ENCODE measurements at places on chromosomes 11 and 22.

GRCh38 chr22:48959496-48959895 lies 868.2 kb downstream of the BRD1 start:
- DNase-seq = no peak

GRCh38 chr11:109708184-109708583 lies 286.2 kb downstream of the C11orf87 start:
- DNase-seq = no peak

- no peak for DNase-seq
These were observed 29.7 kb downstream of the GRIA4 start for GRCh38 chr11:105639527-105639926.

- DNase-seq = no peak
These were observed 39.0 kb downstream of the MAML2 start for GRCh38 chr11:96303980-96304379.

DNA sequence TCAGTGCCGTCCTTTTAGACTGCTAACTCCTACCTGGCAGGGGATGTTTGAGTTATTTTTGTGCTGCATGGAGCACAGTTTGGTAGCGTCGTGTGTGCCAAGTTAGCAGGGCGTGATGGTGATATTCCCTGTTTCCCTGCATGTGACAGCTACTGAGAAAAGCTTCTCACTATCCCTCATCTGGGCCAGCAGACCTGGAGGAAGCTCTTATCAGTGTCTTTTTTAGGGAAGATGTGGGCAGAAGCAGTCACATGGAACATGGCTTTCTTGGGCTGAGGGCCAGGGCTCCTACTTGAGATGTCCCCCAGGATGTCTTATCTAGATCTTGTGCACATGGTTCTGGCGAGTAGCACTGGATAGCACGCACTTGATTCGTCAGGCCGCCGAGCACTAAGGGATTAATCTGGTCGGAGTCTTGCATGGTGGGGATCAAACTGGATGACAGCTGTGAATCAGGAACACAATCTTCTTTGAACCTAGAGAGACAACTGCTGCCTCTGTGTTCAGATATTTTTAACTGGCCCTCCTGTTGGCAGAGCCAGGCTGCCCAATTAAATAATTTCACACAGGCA lies 33.8 kb downstream of the TECTA start:
- no peak for DNase-seq

GRCh38 chr11:12234221-12234620 lies 123.8 kb downstream of the MICAL2 start:
- no peak for DNase-seq

- no peak for DNase-seq
These were observed 17.5 kb downstream of the CTTN start for GRCh38 chr11:70415642-70416395.

DNA sequence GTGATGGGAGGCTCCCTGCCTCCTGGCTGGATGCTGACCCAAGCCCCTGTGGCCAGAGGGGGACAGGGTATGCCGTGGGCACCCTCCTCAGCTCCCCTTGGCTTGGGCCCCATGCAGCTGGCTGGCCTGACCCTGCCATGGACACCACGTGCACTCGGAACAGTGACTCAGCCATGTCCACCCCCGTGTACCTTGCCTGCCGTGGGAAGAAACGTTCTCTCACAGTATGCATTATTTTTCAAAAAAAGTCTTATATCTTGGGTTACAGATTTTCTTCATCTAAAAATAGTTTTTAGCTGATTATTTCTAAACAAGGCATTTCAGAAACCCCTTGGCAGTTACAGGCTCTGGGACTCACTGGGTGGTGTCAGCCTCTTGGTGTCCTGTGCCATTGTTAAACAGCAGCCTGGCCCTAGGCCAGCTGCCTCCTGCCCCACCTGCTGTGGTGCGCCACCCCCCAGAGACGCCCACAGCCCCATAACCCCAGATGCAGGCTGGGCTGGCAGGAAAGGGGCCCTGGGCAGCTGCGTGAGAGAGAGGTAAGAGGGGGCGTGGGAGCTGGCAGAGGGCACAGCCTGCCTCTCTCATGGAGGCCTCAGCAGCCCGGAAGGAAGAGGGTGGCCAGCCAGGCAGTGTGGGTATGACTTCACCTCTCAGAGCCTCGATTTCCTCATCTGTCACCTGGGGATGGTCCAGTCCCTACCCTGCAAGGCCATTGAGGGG lies 99.8 kb downstream of the MORC2 start:
- no peak for DNase-seq

GRCh38 chr11:77181226-77181625 lies 53.2 kb downstream of the MYO7A start:
- DNase-seq = no peak

DNA sequence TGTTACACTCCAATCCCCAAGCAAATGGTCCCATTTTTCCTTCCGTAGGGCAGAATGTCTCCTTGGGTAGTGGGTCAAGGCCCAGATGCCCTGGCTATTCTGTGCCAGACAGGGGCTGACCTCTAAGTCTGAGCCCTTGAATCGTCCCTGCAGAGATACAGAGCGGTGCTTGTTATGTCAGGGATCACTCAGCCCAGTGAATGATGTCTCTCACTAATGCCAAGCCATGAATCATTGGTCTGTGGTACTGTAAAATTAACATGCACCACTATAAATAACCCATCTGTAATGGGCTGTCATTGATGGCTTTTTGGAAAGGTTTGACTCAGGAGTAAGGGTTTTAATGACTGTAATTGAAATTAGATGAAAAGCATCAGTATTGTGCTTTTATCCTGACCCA lies 35.3 kb upstream of the KIRREL3 start:
- no peak for DNase-seq

GRCh38 chr22:30290342-30291057 lies 1.2 kb upstream of the CASTOR1 start:
- DNase-seq = peak; percentile 69

GRCh38 chr11:114297806-114298709 lies 1.9 kb downstream of the NNMT start:
- DNase-seq = no peak

Data from A172 (cell line).